GM04504 (cell line): ENCODE measurements at places on chromosomes 5 and 9.

- no peak for DNase-seq
Measured at GRCh38 chr9:84903963-84904362, 234.4 kb downstream of the NTRK2 start.

DNA sequence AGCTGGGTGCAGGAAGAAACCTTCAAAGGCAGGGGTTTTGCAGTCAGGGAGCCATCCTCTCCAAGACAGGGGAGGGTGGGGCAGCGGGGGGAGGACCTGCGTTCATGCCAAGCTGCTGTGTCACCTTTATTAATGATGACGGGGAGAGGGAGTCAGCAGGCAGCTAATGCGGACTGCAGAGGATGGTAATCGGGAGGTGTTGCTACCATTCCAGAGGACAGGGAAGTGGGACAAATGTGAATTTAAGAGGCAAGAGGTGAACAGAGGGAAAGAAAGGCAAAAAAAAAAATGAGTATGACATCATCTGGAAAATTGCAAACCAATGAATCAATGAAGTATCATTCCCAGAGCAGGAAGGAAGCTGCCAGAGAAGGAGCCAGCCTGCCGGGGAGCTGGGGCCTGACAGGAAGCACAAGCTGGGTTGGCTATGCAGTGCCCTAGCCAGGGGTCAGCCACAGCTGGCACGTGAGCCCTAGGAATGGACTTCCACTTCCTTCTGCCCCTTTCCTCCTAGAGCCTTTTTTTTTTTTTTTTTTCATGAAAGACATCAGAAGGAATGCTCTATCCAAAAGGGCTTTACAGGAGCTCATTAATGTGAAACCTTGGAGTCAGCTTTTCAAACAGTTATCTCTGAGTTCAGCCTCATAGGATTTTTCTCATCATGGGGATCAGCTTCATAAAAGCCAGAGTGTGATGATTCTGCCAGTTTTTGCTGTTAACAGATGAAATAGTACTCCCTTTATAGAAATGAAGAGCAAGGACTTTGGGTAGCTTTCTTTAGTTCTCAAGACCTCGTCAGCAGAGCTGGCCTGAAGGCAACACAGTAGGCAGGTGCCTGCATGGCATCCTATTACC is 9.2 kb downstream of the INSYN2B start:
- peak; percentile 53 for DNase-seq

- no peak for DNase-seq
Measured at GRCh38 chr9:6907772-6908381, 150.1 kb downstream of the KDM4C start.

DNA sequence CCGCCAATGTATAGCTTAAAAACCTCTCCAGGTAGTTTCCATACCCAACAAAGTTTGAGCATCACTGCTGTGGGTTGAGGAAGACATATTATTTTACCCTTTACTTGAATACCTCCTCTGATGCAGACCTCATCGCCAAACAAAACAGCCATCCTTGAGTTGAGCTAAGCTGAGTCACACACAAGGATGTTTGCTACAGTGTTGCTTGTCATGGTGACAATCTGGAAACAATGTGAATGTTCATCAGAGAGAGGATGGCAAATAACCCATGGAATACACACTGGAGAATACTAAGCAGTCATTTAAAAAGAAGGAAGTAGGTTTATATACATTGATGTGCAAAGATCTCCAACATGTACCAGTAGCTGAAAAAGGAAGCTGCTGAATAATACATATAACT is 41.1 kb upstream of the TCF7 start:
- no peak for DNase-seq

DNA sequence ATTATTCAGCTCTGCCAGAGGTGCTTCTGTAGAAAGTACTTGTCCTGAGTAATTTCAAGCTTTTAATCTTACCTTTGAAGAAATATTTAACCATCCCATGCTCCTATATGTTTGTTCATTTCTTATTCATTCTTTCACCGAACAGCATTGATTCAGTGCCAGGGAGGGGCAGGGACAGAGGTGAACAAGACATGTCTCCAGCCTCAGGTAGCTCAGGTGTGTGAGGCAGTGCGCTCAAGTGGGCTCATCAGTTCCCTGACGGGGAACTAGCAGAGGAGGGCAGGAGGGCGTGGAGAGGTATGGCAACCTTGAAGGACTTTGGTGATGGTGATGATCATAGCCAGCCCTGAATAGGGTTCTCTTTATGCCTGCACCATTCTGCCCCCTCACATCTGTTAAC is 25.9 kb downstream of the ERGIC1 start:
- DNase-seq: no peak

GRCh38 chr9:108383796-108384195 is 472.0 kb downstream of the ACTL7B start:
- DNase-seq: no peak

DNA sequence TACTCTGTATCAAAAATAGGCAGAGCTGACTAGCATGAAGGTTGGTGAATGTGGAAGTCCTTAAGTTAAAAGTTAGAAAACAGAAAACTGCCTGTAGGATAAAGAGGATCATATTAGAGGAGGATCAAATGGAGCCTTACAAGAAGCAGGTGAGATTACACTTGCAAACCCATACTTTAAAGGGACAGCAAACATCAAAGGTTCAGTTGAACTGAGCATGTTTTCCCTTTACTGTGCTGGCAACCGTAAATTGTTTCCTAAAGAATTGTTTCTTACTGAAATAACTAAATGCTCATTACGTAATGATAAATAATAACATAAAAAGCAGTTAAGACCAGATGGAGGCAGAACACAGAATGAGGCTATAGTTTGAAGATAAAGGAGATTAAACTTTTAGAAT is 465.3 kb upstream of the FTMT start:
- DNase-seq: no peak

GRCh38 chr5:129960831-129961230 is 56.6 kb downstream of the CHSY3 start:
- no peak for DNase-seq

GRCh38 chr5:117731446-117731845 is 1156.8 kb upstream of the SEMA6A start:
- DNase-seq: no peak

GRCh38 chr5:95723632-95724369 is 7.3 kb upstream of the RHOBTB3 start:
- no peak for DNase-seq

- DNase-seq: no peak
Measured at GRCh38 chr9:136629001-136629878, 33.5 kb upstream of the EGFL7 start.

DNA sequence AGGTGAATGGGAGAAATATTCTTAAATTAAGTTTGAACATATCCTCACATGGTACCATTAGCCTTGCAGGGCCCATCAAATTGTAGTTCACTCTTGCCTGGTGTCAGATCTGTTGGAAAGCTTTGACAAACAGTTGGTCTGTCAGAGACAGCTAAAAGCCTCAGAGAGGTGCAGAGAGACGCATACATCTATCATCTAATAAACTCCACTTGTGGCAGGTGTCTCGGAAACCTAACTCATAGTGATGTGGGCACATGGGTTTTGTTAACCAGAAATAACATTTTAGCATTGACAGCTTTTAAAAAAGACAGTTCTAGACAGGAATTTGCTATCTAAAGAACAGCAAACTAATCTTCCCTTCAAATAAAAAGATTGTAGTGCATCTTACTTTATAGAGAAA is 315.9 kb downstream of the KDM4C start:
- DNase-seq: no peak

- DNase-seq: no peak
Measured at GRCh38 chr9:129474740-129475404, 146.0 kb downstream of the C9orf50 start.

- DNase-seq: no peak
Measured at GRCh38 chr9:98211260-98211659, 18.8 kb upstream of the CORO2A start.

DNA sequence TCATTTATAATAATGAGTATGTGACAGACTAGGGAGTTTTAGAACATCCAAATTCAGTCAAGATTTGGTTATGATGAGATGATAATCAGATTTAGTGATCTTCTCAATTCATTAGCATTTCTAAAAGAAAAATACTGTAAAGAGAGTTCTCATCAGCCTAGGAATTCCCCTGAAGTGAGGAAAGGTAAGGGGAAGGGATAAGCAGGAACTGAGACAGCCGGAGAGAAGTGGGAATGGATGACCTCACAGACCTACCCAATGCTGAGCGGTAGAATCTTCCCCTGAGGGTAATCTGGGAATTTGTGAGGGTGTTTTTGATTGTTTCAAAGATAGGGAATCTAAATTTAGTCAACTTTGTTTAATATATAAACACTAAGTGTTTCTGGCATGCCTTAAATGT is 16.7 kb upstream of the GPBP1 start:
- no peak for DNase-seq

GRCh38 chr9:27719711-27720110 is 146.4 kb upstream of the C9orf72 start:
- no peak for DNase-seq

- no peak for DNase-seq
Measured at GRCh38 chr5:132423438-132423898, 54.0 kb downstream of the SLC22A5 start.
